ENCODE measurements at places on chromosomes 2 and 18.
A peak's percentile ranks its signal among the peaks of the same experiment; 100 is the strongest.

DNA sequence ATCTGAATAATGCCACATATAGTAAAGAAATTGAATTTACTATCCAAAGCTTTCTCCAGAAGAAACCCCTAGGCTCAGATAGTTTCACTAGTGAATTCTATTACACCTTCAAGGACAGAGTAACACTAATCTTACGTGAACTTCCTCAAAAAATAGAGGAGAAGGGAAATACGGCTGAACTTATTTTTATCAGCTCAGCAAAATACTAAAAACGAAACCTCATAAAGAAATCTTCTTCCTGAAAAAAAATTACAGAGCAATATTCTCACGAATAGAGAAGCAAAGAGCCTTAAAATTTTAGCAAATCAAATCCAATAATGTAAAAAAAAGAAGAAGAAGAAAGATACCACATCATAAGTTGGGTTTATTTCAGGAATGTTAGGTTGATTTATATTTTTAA, 14.7 kb downstream of the CAPN13 start:
- DNase-seq, result no peak

- DNase-seq, result no peak
Observed at GRCh38 chr2:181241366-181241765, 215.8 kb upstream of the ITGA4 start.

- no peak for DNase-seq
Observed at GRCh38 chr2:96618596-96619283, 19.4 kb downstream of the KANSL3 start.

GRCh38 chr2:109448207-109448606, 165.6 kb downstream of the SEPTIN10 start:
- DNase-seq, result no peak

GRCh38 chr2:102291319-102292075, 19.9 kb upstream of the IL1RL1 start:
- no peak for DNase-seq

GRCh38 chr2:25314514-25315315, 27.0 kb downstream of the DNMT3A start:
- DNase-seq, result peak; percentile 40

DNA sequence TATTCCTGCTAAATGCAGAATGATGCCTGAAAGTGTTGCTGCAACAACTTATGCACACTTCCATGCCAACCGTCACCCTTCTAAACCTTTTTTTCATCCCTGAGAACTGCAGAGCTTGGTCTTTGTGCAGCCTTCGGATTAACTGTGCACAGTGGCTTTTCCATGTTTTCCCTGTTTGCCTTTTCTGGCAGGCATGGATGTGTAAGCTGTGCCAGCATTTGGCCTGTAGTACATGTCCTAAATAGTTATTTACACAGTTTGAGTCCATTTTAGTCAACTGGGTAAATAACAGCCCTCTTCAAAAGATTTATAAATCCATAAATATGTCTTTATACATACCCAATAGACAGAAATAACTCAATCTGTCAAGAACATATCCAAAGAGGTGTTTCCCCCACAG, 31.5 kb downstream of the MEIS1 start:
- DNase-seq, result no peak

DNA sequence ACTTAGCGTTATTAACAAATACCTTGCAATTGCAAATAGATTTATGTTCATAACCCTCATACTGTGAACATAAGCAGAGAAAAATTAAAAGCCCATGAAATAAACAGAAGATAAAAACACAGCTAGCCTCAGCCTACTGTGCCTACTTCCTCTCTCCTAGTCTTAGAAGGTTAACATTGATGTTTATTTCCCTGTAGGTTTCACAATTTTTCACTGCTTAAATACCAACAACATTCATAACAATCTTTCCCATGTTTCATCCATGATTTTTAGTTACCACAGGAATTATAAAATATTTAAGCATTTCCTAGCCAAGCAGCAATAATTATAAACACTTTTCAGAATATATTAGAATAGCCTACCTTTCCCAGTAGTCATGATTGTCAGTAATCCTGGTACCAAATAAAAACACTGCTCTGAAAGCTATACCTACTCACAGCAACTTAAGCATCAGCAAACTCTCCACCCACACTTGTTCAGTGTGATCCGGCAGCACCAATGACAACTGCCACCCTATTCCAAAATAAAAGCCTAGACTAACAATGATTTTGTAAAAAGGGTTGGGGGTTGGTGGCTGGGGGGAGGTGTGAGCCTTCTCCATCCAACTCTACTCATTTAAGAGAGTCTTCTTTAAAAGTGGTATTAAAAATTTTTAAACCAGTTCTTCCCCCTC, 40.6 kb upstream of the RNU4ATAC start:
- no peak for DNase-seq

DNA sequence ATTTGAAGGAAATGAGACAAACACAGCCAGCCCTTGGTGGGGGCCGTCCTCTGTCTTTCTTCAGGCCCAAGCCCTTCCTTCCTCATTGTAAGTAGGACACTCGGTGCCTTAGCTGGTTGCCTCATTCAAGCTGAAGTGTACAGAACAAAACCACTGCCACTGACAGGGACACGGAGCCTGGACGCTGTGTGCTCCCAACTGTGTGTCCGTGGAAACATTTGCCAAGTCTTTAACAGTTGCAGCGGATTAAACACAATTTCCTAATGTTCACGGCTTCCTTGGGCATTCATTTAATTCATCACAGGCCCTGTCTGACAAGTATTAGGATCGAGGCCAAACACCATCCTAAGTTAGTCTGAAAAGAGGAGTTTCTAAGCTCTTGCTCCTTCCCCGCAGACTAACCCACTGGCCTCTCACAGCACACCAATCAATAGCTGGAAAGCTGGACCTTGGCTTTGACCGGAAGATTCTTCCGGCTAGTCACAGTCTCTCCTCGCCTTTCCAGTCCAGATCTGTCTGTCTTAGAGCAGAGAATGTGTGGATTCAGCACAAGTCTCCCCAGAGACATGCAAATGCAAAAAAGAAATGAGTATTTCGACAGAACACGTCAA, 68.7 kb upstream of the ACSL3 start:
- DNase-seq, result no peak

- DNase-seq, result no peak
Observed at GRCh38 chr2:38797953-38798352, 19.9 kb downstream of the GEMIN6 start.

GRCh38 chr2:100548771-100549170, 14.0 kb upstream of the PDCL3 start:
- DNase-seq, result no peak

DNA sequence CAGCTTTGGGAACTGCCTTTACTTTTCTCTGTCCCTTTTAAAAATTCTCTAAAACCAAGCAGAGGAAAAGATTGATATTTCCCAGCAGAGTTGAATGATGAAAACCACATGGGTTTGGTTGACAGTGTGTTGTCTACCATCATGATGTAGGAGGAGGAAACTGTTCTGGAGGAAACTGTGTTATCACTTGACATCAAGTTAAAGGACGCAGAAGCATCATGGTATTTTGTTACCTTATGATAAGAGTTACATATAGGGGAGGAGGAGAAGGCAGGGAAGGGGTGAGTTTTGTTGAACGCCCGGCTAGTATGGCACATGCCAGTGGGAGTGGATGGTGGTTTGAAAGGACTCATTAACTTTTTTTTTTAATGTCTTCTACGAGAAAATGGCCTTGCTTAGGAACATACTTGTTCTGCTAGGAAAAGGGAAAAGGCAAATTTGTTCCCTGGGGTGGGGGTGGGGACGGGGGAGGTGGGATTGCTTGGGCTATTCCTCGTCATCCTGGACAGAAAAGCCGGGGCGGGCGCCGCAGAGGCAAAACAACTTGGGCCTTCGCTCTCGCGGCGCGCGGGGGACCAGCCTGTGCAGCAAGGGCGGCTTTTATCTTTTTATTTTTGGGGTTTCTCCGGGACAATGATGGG, 766 bp downstream of the TMEM17 start:
- no peak for DNase-seq

- no peak for DNase-seq
Observed at GRCh38 chr2:146489386-146489785, 1355.4 kb upstream of the ACVR2A start.

GRCh38 chr2:128783896-128784295, 465.2 kb upstream of the HS6ST1 start:
- DNase-seq, result no peak

- DNase-seq, result no peak
Observed at GRCh38 chr2:19648583-19648982, 253.2 kb downstream of the TTC32 start.

GRCh38 chr2:25664183-25664964, 9.0 kb downstream of the DTNB start:
- DNase-seq, result no peak

- no peak for DNase-seq
Observed at GRCh38 chr2:109513230-109513629, 100.5 kb downstream of the SEPTIN10 start.

GRCh38 chr2:233005096-233005495, 8.0 kb downstream of the NGEF start:
- no peak for DNase-seq

- no peak for DNase-seq
Observed at GRCh38 chr2:15703365-15703869, 111.7 kb downstream of the DDX1 start.

DNA sequence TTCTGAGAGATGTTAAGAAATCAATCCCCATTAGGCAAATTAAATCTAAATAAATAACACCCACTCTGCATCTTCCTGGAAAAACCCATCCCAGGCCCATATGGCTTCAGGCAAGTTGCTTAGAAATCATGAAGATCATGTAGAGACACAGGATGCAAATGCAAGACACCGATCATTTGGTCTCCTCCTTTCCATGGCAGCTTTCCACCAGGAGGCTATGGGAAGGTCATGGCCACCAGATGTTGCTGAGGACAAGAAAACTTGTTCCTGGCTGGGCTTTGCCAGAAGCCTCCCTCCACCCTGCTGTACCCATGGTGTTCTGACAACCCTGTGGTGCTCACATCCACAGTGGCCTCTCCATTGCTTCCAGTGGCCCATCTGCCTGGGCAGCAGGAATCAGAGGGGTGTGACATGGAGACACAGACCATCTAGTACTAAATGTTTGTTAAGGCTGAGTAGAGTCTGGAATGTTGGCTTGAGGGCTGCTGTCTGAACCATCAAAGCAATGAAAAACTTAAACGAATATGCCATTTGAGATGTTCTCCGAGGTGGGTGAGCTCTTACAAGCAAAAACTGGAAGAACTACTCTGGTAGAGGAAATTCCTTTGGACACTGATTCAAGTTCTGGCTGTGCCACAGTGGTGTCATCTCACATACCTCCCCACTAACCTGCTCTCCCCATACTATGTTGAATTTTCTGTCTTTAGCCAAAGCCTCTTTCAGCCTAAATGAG, 293.2 kb downstream of the TNS1 start:
- DNase-seq, result no peak

DNA sequence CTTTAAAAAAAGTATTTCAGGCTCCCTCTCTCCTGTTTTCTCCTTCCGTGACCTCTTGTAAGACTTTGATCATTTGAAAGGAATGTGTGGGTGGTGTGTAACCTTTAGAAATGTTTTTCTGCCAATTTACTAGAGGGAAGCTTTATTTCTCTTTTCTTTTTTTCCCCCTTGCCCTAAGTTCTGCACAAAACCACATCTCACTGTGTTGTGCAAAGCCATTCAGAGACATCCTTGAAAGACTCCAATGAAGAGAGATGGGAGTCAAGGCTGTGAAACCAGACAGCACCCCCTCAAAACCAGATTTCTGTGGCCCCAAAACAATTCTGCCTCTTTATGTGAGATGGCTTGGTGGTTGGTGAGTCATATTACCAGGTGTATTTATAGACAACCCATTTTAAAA, 184.6 kb upstream of the ERBB4 start:
- no peak for DNase-seq

- no peak for DNase-seq
Observed at GRCh38 chr18:3689986-3690763, 240.2 kb downstream of the TGIF1 start.

DNA sequence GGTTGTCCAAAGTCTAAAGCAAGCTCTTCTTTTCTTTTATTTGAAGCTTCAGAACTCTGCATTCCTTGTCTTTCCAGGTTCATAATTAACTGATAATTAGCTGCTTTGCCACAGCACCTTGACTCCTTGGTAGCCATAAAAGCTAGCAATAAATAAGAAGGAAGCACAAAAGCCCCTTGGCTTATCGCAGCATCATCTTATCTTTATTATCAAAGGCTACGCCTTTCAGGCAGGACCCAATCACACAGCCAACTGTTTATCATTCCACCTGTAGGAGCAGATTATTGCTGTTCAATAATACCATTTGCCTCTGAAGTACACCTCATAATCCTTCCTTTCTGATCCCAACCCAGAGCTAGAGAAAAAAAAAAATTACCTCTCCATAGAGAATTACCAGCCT, 489.2 kb downstream of the SATB2 start:
- no peak for DNase-seq

DNA sequence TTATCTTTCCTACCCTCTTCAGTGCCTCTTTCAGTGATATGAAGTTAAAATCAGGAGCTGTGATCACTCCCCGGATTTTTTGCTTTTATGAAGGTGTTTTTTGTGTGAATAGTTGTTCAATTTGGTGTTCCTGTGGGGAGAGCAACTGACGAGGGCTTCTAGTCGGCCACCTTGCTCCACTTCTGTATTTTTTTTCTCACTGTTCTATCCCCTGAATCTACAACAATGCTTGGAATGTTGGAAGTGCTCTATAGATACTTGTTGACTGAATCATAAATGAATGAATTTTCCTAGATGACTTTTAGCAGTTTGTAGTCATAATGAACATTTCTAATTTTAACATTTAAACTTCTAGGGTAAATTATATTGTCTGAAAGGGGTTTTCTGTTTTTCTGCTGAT, 247.3 kb downstream of the ZNF385B start:
- DNase-seq, result no peak

GRCh38 chr18:22451796-22452195, 34.1 kb upstream of the CTAGE1 start:
- no peak for DNase-seq

GRCh38 chr2:41314511-41315070, 733.2 kb upstream of the PKDCC start:
- DNase-seq, result no peak
